ENCODE measurements at places on chromosomes 1 and 21. TPM values are rescaled to one million over a fixed set of nuclear protein-coding genes. Genes with fewer than 3 reads are reported as not detected.

The CCDC30 gene
- 2.3 TPM for total RNA-seq

The SPOCD1 gene
- total RNA-seq = 0.07 TPM

The LEPR gene
- total RNA-seq = 2.4 TPM

GRCh38 chr1:111784273-111784901 is 28.7 kb downstream of the DDX20 start:
- H3K27me3 ChIP-seq = peaks cover 25% of the 10 kb centered on the region
- H3K27ac ChIP-seq = no peak overlapping the region
- H3K36me3 ChIP-seq = no peaks in the 10 kb centered on the region
- no peaks in the 10 kb centered on the region for H3K4me1 ChIP-seq

DNA sequence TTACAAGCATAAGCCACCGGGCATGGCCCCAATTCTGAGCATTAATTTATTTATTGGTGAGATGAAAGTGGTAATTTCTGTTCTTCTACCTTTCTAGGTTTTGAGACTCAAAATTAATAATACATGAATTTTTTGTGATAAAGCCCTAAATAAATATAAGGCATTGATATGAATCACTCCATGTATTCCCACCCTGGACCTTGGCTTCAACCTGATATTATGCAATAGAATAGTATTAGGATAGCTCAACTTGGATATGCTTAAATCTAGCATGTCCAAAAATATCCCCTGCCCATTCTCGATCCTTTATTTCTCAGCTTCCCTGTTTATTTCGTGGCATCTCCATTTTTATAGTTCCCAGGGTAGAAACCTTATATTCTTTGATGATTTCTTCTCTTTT is 2.5 kb downstream of the AGL start:
- H3K36me3 ChIP-seq = peaks cover 22% of the 10 kb centered on the region
- H3K27me3 ChIP-seq = no peaks in the 10 kb centered on the region
- H3K27ac ChIP-seq = no peak overlapping the region

- H3K27me3 ChIP-seq = no peaks in the 10 kb centered on the region
- no peak for DNase-seq
- H3K4me3 ChIP-seq = peak overlapping the region; percentile 99
- peaks cover 32% of the 10 kb centered on the region for H3K36me3 ChIP-seq
- H3K27ac ChIP-seq = peak overlapping the region; percentile 98
Measured at GRCh38 chr21:39184050-39184980, 1.1 kb upstream of the PSMG1 start.

- peaks cover 10% of the 10 kb centered on the region for H3K27me3 ChIP-seq
- no peak for DNase-seq
- no peak overlapping the region for H3K4me3 ChIP-seq
- H3K27ac ChIP-seq = no peak overlapping the region
- H3K36me3 ChIP-seq = no peaks in the 10 kb centered on the region
- peaks cover 1% of the 10 kb centered on the region for H3K4me1 ChIP-seq
Measured at GRCh38 chr1:229111703-229112319, 159.1 kb upstream of the RAB4A start.
